ENCODE measurements at places on chromosomes 16 and 17. TPM values are rescaled to one million over a fixed set of nuclear protein-coding genes. Genes with fewer than 3 reads are reported as not detected.

CSH2 gene
- not detected for total RNA-seq

SCN4A gene
- under 0.01 TPM for total RNA-seq

KIFC3 gene
- 41.1 TPM for total RNA-seq

KRTAP4-3 gene
- not detected for total RNA-seq

KRTAP1-5 gene
- total RNA-seq = 1.6 TPM

BCL6B gene
- 0.20 TPM for total RNA-seq
